ENCODE measurements at places on chromosomes 11 and 22.

DNA sequence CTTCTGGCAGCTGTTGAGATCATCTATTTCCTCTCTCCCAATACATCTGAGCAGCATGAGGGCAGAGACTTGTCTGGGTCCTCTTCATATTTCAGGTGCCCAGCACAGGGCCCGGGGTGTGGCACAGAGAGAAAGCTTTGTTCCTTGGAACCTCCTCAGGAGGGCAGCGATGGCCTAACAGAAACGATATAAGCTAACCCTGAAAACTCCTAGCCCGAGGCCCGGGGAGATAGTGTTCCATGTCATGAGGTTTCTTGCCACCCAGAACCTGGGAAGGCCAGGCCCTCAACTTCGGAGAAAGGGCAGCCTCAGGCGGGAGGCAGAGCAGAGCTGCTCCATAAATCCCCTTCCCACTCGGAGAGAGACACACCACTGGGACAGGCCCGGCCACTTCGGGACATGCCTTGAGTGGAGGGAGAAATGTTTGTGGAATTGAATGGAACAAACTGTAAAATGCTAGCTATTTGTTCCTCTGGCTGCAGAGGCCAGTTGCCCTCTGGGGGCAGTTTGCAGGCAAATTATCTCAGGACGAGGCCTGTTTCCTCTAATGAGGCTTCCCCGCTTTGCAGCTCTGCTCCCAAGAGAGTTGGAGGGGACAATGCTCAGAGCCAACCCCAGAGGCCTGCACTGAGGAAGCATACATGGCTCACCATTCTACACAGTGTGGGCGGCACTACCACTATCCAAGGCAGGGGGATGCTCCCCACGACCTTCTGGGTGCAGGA is 11.6 kb downstream of the ARRB1 start:
- ATAC-seq: peak; percentile 15

DNA sequence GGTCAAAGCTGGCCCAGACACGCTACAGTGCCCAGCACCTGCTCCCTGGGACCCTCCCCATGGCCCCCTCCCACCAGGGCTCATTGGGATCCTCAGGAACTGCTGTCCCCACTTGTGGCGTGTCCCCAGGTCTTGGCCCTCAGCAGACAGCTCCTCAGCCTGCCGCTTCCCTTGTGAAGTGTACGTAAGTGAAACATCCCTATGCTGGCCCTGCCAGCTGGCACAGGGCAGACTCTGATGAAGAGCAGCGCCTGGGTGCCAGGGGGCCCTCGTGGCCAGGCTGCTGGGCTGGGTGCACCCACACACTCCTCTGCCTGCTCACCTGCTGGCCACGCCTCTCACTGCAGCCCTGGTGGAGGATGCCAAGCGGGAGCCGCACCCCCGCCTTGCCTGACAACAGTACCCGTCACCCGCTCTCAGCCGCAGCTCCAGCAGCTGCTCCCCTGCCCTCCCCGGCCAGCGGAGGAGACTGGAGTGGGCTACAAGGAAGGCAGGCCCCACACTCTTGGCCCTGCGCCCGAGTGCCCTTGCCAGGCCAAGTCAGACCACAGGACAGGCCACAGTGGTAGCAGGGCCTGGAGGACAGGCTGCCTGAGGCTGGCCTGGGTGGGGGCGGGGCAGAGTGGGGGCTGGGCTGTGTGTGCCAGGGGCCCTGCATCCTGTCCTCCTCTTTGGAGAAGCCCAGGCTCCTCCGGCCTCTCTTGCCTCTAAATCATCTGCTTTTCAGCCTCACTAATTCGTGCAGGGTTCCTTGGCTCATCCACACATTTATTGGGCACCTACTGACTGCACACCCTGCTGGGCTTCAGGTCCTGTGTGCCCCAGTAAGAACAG is 39.5 kb downstream of the IGF2 start:
- ATAC-seq: no peak

DNA sequence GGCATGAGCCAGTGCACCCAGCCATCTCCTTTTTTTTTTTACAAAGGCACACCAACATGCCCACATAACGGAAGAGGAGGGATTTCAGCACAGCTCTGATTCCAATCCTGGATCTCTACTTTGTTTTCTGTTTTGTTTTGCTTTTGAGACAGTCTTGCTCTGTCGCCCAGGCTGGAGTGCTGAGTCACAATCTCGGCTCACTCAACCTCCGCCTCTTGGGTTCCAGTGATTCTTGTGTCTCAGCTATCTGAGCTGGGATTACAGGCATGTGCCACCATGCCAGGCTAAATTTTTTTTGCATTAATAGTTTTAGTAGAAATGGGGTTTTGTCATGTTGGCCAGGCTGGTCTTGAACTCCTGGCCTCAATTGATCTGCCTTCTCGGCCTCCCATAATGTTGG is 28.1 kb downstream of the VSTM5 start:
- no peak for ATAC-seq

DNA sequence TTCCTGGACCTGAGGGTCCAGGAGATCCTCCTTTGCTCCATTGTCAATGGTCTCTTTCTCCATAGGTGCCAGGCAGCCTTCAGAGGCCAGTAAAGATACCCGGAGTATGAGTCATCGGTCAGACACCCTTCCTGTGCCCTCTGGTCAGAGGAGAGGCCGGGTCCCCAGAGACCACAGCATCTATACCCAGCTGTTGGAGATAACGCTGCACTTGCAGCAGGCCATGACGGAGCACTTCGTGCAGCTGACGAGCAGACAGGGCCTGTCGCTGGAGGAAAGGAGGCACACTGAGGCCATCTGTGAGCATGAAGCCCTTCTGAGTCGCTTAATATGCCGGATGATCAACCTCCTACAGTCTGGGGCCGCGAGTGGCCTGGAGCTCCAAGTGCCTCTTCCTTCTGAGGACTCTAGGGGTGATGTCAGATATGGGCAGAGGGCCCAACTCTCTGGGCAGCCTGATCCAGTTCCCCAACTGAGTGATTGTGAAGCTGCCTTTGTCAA is at the start of gene ACCSL:
Gene ACCSL, plus strand, starts transcription at position 51 of the 501 bp plus-strand sequence. Its CDS starts 56 bp downstream, at position 107.
- no peak for ATAC-seq

DNA sequence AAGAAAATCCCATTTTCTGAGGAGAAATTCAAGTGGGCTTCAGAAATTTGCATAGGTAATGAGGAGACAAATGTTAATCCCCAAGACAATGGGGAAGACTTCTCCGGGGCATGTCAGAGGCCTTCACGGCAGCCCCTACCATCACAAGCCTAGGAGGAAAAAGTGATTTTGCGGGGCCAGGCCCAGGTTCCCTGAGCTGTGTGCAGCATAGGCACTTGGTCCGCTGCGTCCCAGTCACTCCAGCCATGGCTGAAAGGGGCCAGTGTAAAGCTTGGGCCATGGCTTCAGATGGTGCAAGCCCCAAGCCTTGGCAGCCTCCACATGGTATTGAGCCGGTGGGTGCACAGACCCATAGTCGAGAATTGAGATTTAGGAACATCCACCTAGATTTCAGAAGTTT is 570.7 kb downstream of the KCNA4 start:
- no peak for ATAC-seq

- ATAC-seq: peak; percentile 52
Observed at GRCh38 chr11:8807544-8808225, 103.3 kb upstream of the AKIP1 start.

Data from SK-N-SH treated with all-trans-retinoic acid at 6 μM for 48 hours (cell line).